Upper lobe of right lung (tissue), 1 donor: ENCODE measurements at places on chromosomes 12 and 14. TPM values are rescaled to one million over a fixed set of nuclear protein-coding genes. Genes with fewer than 3 reads are reported as not detected.

DNA sequence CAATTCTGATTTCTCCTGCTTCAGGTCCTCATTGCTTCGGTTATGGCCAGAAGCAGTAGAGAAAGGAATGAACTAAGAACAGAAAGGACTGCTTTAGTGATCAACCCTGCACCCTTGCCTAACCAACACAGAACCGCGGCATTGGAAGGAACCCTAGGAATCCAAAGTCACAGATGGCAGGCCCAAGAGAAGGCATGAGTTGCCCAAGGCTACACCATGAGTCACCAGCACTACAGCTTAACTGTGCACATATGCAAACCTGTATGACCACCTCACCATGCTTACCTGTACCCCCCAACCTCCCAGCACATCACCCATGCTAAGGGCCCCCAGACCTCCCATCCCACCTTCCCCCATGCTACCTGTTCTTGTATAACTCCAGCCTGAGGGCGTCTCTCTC lies 25.9 kb upstream of the BLTP3B start:
- DNase-seq = no peak

- DNase-seq = no peak
Observed at GRCh38 chr14:23548351-23549318, 2.9 kb downstream of the ZFHX2 start.

DNA sequence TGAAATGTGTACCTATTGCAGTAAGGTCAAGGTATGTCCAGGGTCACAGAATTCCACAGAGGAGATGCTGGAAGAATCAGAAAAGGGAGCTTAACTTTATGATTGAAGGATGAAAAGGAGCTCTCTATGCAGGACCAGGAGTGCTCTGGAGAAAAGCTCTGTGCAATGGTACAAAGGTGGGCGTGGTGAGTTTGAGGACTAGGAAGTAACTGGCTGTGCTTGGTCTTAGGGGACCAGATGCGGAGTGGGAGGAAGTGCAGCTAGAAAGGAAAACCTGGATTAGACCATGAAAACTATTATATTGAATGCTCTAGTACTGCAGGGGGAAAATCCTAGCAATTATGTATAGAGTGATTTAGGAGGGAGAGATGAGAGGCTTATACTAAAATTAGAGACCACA lies 56.8 kb downstream of the BTG1 start:
- no peak for DNase-seq

- peak; percentile 70 for DNase-seq
Observed at GRCh38 chr12:49345051-49345824, 1.4 kb upstream of the DNAJC22 start.

GRCh38 chr12:95998611-95999286 lies 2.6 kb upstream of the HAL start:
- DNase-seq = no peak

- no peak for DNase-seq
Observed at GRCh38 chr14:106286697-106287290, 760.4 kb downstream of the TMEM121 start.

GRCh38 chr12:103560604-103561101 lies 26.4 kb upstream of the STAB2 start:
- DNase-seq = no peak

GRCh38 chr12:105138248-105138647 lies 30.7 kb downstream of the WASHC4 start:
- no peak for DNase-seq

- peak; percentile 73 for DNase-seq
Observed at GRCh38 chr12:55073043-55074022, 52.9 kb upstream of the OR9K2 start.

- no peak for DNase-seq
Observed at GRCh38 chr12:24821691-24822090, 127.2 kb downstream of the BCAT1 start.

- no peak for DNase-seq
Observed at GRCh38 chr12:61161961-61162360, 1098.2 kb upstream of the USP15 start.

The PPM1H gene
- total RNA-seq = 8.0 TPM

The TAS2R8 gene
- not detected for total RNA-seq

The CTSG gene
- total RNA-seq = 9.7 TPM

The CD27 gene
- 1.5 TPM for total RNA-seq

The SLC4A8 gene
- 2.5 TPM for total RNA-seq

The NYNRIN gene
- total RNA-seq = 16.6 TPM
